ENCODE measurements at places on chromosomes 12 and 14.
A peak's percentile ranks its signal among the peaks of the same experiment; 100 is the strongest.

- peak; percentile 44 for DNase-seq
These were observed 1.1 kb downstream of the ARHGAP5 start for GRCh38 chr14:32078023-32078857.

DNA sequence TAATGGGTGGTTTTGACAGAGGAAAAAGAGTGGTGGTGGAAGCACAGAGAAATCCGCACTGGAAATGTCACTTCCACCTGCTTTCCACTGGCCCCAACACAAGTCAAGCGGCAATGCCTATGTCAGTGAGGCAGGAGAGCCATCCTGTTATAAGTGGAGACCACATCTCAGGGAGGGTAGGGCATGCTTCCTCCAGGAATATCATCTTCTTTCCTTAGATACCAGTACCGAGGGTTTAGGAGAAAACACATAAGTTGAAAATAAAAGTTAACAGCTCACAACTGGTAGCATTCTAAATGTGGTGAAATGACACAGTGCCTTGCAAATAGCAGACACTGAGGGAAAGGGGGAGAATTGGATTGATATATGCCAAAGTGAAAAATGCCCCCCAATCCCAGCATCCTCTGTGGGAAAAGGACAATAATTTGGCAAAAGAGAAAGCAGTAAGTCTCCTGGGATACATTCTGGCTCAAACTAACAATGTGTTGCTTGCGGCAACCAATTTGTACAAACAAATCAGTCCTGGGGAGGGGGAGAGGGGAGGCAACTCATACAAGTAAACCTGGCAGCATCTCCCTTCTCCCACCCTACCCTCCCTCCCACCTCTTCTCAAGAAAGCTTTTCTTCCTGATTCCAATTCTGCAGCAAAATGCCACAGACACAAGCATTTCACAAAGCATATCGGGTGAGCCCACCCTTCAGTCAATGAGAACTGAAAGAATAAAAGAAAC is 57.1 kb downstream of the STON2 start:
- no peak for DNase-seq

GRCh38 chr12:95143621-95144205 is 70.3 kb upstream of the NR2C1 start:
- no peak for DNase-seq

DNA sequence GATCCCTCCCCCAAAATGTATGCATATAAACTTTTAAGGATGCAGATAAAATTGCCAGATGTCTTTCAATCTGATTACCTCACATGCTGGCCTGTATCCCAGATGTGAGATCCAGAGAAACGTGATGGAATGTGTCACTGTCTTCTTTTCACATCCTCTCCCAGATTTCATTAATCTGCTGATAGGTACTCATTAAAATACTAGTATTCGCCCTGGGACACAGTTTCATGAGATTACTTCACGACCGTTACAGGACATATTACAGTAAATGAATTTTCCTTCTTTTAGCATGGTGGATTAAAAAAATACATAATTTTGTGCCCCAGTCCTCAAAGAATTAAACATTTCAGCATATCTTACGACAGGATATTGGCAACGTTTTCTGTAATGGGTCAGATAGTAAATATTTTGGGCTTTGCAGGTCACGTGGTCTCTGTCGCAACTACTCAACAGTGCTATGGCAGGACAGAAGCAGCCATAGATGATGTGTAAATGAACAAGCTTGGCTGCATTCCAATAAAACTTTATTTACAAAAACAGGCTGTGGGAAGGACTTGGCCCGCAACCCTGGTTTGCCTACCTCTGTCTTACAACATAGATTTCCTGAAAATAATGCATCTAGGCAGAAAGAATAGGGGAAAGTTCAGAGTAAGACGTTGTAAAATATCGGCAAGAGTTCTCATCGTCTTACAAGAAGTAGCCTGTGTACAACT is 156.0 kb upstream of the DIO3 start:
- DNase-seq = no peak

DNA sequence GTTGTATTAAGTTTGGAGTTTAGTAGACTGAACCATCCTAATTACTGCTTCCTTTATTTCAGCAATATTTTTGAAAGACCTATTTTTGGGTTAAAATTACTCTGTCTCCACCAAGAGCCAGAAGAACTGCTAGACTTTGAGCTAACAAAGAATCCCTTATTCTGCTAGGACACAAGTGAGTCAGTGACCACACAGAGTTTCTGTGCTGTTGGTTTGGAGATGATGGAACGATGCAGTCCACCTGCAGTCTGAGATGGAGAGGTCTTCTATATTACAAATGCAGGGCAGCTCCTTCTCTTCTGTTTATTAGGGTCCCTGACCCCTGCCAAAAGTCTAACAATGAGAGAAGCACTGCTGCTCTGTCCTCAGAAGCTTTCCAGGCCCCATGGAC is 6.7 kb upstream of the STXBP6 start:
- no peak for DNase-seq

DNA sequence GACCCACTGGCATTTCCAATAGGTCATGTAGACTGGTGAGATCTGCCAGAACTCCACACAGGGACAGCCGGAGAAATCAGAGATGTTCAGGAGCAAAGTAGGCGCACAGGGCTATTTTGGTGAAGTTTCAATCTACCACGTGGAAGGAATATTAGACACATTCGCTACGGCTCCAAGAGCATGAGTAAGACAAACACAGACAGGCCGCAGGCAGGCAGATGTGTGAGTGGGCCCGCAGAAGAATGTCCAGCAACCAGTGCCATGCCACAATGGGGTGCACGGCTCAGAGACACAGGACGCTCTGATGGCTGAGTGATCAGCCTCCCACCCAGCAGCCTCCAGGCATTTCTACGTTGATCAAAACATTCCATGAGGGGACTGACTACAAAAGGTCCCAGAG is 10.4 kb downstream of the SLC15A4 start:
- DNase-seq = no peak

GRCh38 chr12:22881878-22882385 is 257.0 kb downstream of the ETNK1 start:
- no peak for DNase-seq

- no peak for DNase-seq
These were observed 728.8 kb downstream of the RPS29 start for GRCh38 chr14:48857366-48857765.

DNA sequence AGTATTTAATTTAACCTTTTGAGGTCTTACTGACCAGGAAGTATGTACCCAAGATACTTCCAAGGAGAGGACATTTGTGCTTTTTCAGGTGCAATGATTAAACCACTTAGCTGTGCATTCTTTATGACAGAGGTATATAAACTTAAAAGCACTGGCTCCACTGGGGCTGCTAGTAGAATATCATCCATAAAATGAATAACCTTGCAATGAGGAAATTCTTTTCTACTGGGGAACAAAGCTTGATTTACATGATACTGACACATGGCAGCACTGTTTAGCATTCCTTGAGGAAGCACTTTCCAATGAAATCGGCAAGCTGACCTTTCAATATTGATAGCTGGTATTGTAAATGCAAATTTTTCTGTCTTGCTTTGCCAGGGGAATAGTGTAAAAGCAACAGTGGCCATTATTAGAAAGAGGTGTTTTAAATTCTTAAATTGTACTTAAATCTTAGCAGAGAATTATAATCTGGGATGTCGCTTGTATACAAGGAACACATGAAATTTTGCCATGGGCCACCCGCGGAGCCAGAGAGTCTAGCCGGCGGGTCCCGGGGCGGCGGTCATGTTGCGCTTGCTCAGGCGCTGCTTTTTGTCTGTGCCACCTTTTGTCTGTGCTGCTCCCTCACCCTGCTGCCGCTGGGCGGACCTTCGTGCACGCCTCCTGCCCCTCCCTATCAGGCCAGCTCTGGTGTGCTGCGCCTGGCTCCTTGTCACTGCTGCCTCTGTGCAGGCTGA is 20.9 kb upstream of the BLTP3B start:
- peak; percentile 70 for DNase-seq

DNA sequence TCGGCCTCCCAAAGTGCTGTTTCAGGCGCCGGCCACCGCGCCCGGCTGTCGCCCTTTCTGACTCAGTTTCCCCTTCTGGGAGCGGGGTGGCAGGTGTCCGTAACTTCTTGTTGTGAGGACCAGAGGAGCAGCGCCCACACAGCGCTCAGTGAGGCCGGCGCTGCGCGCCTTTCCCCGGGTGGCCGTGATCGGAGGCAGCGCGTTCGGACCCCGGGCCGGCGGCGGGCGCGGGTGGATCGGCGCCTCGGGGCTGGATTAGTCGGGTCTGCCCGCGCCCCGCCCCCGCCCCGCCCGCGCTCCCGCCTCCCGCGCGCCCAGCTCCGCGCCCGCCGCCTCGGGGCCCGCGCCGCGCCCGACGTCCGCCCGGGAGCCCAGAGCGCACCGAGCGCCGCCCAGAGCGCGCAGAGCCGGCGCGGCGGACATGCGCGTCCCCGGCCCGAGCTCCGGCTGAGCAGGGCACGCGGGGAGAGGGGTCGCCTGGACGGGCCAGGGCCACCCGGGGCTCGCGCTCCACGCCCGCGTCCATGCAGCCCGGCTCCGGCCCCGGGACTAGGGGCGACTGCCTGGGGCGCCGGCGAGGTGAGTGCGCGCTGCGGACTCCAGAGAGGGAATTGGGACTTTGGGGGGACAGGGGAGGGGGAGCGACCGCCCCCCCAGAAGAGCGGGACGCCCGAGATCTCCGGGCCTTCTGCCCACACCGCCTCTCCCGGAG is 50.6 kb downstream of the LRCOL1 start:
- DNase-seq = no peak

- DNase-seq = no peak
These were observed 74.4 kb downstream of the WDR20 start for GRCh38 chr14:102213984-102214658.

DNA sequence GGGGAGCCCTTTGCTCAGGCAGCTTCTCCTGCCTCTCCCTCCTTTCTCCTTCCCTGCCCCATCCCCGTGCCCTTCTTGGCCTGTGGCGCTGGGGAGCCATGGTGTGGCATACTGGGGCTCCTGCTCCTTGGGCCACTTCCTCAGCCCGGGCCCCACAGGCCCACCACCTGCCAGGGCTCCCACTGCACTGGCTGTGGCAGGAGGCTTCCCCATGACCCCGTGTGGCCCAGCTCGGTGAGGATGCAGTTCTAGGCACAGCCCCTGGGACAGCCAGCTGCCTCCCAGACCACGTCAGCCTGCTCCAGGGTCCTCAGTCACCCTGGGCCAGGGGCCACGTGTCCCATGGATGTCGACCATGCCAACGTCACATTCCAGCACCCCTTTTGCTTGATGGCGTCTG is 13.0 kb upstream of the AMN start:
- no peak for DNase-seq

DNA sequence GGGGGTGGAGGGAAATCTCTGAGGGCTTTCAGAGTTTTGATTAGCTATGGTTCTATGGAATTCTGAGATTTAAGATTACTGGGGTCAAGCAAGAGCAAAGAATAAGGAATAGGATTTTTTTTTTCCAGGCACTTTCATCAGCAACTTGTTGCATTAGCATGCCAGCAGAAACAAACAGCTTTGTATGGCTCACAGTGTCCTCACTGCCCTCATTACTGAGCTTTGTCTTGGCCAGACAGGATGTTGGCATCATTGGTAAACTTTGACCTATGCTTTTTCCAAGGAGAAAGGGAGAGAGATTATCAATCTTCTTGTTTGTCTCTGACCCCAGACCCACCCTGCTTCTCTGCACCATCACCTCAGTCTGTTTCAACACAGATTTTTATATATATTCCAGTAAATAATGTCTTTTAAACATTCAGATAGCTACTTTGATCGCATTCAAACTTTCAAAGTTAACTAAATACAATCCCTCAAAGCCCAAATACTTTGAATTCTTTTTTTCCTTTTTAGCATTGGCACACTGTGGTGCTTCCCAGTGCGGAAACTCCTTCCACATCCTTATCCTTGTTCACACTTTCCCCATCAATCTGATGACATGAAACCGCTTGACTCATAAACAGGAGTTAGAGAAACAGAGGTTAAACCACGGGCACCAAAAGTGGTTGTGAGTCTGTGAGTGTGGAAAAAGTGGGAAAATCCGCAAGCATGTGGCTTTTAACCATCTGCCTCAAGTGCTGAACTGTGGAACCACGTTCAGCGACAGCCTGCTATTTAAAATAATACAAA is 282.2 kb upstream of the FAR2 start:
- DNase-seq = no peak

DNA sequence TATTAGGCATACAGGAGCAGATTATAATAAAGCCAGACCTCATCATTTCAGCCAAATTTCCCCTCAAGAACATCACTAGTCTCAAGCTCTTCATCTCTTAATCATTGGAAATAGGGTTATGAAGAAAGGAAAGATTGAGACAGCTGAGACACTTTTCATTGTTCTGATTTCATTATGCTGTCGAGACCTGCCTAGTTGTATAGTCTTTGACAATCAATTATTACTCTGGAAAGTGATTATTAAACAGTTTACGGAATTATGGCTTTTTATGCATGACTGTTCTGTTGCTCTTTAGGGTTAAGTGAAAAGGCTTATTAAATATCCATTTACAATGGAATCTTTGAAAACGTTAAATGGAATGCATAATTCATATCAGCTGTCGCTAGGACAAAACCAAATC is 48.3 kb downstream of the TTC6 start:
- no peak for DNase-seq

- DNase-seq = no peak
These were observed 56.7 kb upstream of the BICD1 start for GRCh38 chr12:32049956-32050355.

DNA sequence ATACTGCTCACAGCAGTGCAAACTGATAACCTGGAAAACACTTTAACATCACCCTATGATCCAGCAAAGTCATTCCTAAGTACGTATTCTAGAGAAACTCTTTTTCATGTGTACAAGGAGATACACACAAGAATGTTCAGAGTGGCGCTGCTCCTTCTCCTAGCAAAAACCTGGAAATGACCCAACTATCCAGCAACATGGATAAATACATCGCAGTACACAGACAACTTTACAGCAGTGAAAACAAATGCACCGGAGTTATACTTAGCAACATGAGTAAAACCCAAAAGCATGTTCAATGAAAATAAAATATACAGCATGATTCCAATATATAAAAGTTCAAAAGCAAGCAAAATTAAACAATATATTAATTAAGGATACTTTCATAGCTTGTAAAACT is 18.7 kb downstream of the SART3 start:
- DNase-seq = no peak

DNA sequence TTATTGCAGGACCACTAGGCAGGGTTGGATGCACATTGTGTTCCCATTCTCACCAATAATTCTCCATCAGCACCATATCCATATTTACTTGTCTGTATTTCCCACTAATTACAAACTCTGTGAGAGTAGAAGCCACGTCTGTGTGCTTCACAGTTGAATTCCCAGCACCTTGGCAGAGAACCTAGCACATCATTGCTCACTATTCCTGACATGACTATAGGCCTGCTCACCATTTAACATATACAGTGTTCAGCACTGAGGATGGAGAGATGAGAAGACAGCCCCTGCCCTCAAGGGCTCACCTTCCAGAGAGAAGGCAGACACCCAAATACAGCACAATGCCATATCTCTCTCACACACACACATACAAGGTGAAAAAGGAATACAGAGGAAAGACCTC is 5.0 kb downstream of the DAD1 start:
- DNase-seq = no peak
